ENCODE measurements at places on chromosomes 16 and 17. TPM values are rescaled to one million over a fixed set of nuclear protein-coding genes. Genes with fewer than 3 reads are reported as not detected.

- DNase-seq: no peak
These were observed 29.7 kb downstream of the DUSP14 start for GRCh38 chr17:37519251-37519985.

C16orf92 gene
- not detected for total RNA-seq

ACSM5 gene
- 0.21 TPM for total RNA-seq

SCN4A gene
- 0.03 TPM for total RNA-seq

HOXB5 gene
- total RNA-seq: 67.2 TPM

SCGB1C2 gene
- not detected for total RNA-seq

- no peak for DNase-seq
These were observed 22.5 kb downstream of the METRNL start for GRCh38 chr17:83101805-83102480.

CACNG5 gene
- 0.21 TPM for total RNA-seq

DNA sequence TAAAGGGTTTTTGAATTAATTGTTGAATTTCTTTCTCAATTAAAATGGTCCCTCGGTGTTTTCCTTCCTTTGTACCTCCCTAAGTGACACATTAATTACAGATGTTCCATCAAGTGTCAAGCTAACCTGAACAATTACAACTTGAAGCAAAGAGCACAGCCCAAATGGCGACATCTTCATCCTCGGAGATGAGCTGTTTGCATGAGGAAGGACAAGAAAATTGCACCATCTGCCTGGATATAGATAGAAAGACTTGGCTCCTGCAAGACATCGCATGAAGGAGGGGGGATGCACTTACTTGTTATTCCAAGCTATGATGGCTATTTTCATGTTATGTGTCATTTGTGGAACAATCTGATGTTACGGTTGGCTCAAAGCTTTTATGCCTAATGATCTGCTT is 86.4 kb upstream of the ZKSCAN2 start:
- no peak for DNase-seq

GRCh38 chr17:73163043-73163442 is 1.8 kb upstream of the SSTR2 start:
- no peak for DNase-seq

GRCh38 chr16:57483725-57484514 is 2.4 kb downstream of the DOK4 start:
- no peak for DNase-seq

DNA sequence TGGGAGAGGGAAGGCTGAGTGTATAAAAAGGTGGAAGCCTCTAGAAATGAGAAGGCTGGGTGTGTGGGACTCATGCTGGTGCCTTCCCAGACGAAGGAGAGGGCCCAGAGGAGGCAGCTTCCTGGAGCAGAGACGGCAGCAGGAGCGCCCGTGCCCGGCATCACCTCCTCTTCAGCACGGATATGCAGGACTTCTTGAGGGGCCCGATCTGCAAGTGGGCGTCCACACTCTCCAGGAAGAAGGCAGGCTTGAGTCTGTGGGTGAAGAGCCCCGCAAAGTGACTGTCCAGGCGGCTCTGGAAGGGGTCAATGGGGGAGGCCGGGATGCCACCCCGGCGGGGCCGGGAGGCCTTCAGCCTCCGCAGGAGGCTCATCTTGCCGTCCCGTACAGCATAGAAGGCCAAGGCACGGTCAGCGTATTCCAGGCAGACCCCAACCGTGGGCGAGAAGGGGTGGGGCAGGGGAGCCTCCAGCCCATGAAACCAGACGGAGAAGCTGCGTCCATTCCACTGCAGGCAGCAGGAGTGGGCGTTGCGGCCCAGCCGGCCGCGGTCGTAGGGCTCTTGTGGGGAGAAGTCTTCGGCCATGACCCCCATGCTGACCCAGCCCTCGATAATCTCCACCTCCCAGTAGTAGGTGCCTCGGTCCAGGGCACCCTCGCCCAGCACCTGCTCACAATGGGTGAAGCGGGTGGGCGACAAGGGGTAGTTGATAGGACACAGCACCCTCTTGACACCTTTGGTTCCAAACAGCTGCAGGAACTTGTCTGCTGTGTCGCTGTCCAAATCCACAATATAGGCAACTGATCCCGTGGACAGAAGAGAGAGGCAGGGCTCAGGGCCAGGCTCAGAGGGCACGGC is 3.8 kb downstream of the TRIM47 start:
- DNase-seq: no peak

DNA sequence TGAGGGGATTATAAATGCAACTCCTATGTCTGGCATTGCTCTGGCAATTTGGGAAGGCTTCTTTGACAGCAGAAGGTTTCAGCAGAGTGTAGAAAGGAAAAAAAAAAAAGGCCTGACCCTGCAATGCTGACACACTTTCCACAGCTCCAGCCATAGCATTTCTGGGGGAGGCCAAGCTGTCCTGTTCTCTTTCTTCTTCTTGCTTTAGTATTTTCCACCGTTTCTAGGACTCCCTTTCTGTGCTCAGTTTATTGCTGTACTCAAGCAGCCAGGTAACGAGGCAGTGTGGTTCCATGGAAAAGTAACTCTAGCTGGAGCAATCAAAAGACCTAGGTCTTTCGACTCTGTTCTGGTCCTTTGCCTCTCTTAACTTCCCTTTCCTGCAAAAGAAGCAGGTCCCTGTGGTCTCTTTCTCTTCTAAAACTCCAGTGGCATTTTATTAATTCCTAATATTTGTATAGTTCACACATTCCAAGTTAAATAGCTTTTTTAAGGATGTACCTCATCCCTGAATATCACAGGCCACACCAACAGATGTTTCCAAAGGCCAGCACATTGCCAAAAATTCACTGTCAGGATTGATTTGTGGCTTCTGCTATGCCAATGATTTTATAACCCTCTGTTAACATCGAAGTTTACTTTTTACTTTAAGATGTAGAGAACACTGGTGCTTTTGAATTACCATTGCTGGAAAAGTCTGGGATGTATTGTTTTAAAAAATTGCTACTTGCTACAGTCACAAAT is 90.3 kb upstream of the BCAR1 start:
- DNase-seq: no peak

MT1M gene
- total RNA-seq: 1.8 TPM

DNA sequence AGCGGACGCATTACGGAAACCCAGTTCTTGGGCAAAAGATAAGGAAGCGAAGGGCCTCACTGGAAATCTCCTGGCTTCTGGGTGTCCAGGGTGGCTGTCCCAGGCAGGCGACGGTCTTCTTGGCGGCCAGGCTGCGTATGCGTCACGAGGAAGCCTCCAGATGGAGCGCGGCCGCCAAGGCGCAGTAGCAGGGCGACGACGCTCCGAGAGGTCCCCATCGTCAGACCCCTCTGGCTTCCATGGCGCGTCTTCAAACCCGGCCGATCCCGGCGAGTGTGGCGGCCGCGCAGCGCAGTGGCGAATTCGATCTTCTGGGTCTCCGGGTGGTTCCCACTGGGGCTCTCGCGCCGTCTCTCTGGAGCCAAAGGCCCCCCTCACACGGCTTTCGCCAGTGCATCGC is 13.8 kb upstream of the ANKRD40CL start:
- DNase-seq: no peak

GRCh38 chr16:56401482-56401881 is 23.9 kb downstream of the AMFR start:
- DNase-seq: no peak

CA7 gene
- not detected for total RNA-seq

DNA sequence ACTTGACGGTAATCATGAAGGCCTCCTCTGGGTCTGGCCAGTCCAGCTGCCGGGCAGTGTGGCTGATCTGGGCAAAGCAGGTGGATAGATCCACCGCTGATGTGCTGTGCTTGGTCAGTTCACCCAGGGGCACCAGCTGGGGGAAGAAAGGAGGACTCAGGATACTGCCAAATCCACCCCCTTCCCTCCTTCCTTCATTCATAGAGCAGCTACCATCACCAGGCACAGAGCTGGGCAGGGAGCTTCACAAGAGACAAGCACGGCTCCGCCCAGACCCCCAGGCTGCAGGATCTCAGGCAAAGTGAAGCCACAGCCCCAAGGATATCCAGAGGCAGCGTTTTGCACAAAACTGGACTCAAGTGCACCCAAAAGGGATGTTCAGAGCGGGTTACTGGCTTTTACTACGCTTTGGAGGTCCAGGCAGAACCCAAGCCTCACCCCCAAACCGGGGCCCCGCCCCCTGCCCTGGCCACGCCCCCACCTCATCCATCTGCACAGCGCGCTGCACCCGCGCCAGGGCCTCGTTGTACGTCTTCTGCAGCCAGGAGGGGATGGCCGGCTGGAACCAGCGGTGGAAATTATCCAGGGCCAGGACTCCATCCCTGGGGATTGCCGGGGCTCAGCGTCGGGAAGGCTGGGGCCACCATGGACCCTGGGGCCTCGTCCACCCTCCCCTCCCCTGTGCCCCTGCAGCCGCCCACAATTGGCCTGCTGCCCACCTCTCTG is 9.1 kb downstream of the UNC13D start:
- no peak for DNase-seq

DNA sequence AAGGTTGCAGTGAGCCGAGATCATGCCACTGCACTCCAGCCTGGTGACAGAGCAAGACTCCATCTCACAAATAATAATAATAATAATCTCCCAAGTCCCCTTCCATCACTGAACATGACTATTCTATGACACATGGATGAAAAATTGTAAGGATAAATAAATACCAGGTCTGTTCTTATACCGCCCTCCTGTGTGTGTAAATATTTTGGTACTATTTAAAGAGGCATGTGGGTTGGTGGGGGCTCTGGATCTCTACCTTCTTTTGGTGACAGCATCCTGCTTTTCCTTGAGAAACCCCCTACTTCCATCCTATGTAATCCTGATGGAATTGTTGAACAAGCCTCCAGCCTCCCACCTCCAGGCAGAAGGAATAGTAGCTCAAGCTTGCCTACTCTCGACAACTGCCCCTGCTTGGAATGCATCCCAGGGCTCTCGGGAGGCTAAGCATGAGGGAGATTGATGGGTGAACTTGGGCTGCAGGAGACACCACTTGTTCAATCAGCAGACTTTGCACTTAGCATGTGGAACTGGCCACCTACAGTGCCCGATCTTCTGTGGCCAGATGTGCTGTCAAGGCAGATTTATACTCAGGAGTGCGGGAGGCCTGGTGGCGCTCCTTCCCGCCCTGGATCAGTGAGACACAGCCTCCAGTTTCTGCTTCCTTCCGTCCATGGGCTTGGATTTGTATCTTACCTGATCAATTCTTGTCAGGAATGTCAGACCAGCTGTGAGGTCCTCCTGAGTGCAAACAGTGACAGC is 287.4 kb downstream of the SLC39A11 start:
- no peak for DNase-seq

- no peak for DNase-seq
These were observed 709 bp upstream of the ENO3 start for GRCh38 chr17:4950075-4950745.

- no peak for DNase-seq
These were observed 41.1 kb upstream of the GSE1 start for GRCh38 chr16:85571813-85572619.

TMEM11 gene
- 23.4 TPM for total RNA-seq
